ENCODE measurements at places on chromosomes 5 and 9. TPM values are rescaled to one million over a fixed set of nuclear protein-coding genes. Genes with fewer than 3 reads are reported as not detected.

DNA sequence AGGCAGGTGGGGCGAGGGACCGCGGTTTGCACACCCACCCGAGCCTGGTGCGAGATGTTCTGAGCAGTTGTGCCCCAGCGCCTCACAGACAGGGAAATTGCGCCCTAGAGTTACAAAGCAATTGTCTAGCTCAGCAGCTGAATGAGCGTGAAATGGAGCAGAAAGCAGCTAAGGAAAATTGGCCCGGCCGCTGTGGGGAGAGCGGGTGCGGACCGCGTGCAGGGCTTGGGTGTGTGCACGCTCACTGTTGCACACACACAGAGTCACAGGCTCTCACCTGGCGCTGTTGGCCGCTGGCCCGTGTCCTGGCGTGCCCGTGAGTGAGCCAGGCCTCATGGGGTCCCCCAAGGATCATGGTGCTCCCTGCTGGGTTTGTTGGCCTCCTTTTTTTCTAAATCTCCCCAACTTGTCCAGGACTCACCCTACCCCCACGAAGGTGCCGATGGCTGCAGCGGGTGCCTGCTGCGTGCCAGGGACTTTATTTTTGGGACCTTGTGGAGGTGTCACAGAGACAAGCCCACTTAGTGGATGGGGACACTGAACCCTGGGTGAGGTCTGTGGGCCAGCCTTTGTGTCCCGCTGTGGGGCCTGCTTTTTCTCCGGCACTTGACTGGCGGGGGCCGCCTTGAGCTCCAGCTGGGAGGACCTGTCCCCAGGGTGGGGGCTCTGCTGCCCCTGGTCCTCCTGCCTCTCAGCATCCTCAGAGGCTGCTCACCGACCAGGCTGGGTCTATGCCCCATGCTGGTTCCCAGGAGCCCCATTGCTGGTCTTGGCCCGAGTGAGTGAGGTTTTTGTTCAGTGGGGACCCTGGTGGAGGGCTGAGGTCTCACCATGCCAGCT is 5.2 kb downstream of the RXRA start:
- peak; percentile 42 for DNase-seq

- no peak for DNase-seq
These were observed 457.4 kb downstream of the CCDC171 start for GRCh38 chr9:16010221-16010620.

DNA sequence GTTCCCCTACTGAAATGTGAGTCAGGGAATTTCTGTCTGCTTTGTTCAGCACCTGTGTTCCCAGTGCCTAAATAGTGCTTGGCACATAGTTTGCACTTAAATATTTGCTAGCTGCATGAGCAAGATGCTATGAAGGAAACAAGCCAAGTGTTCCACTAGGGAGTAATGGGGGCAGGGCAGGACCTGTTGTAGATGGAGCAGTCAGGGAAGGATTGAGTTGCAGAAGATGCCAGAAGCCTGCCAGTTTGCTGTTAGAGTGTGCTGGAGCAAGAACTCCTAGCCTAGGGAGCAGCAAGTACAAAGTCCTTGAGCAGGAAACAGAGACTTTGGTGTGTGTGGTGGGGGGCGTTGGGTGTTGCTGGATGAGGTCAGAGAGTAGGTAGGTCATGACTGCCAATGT is 87.5 kb downstream of the DAB2IP start:
- DNase-seq = no peak

- no peak for DNase-seq
These were observed 47.4 kb downstream of the FBXL7 start for GRCh38 chr5:15547261-15547839.

- no peak for DNase-seq
These were observed 23.1 kb downstream of the CXXC5 start for GRCh38 chr5:139671096-139671841.

Gene SLIT3
- 12.5 TPM for total RNA-seq

Gene CCDC171
- 1.6 TPM for total RNA-seq

Gene HK3
- 7.2 TPM for total RNA-seq

Data from Right ventricle myocardium superior (tissue), 1 donor.